ENCODE measurements at places on chromosomes 16 and 17. TPM values are rescaled to one million over a fixed set of nuclear protein-coding genes. Genes with fewer than 3 reads are reported as not detected.

The CCL17 gene
- not detected for total RNA-seq

The MILR1 gene
- 4.9 TPM for total RNA-seq

The SCN4A gene
- 1.3 TPM for total RNA-seq

The EVI2B gene
- 0.99 TPM for total RNA-seq

The RASD1 gene
- total RNA-seq, result 58.0 TPM

The PPP1R1B gene
- total RNA-seq, result 75.8 TPM

The ADORA2B gene
- total RNA-seq, result 1.3 TPM

The CALB2 gene
- total RNA-seq, result 3.1 TPM

The TMC8 gene
- 1.6 TPM for total RNA-seq

The RNF43 gene
- 10.5 TPM for total RNA-seq

The TBC1D3E gene
- not detected for total RNA-seq

DNA sequence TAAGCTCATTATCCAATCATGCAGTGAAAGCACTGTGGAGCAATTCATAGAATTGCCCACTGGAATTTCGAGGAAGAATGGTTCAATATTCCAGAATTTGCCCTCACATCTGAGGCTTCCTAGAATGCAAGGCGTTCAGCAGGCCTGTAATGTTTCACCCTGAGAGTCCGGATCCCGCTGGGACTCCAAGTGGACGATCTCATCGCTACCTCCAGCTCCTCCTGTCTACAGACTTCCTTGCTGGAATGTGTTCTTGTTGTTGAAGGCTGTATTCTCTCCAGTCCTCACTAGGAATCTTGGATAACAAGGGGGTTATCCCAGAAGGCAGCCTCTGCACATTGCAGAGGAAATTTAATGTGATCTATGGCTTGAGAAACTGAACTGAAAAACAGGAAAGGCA lies 7.8 kb downstream of the SLC47A1 start:
- no peaks in the 10 kb centered on the region for H3K27me3 ChIP-seq
- H3K4me3 ChIP-seq, result no peak overlapping the region
- peaks cover 14% of the 10 kb centered on the region for H3K4me1 ChIP-seq
- no peak for DNase-seq
- no peak overlapping the region for H3K27ac ChIP-seq

GRCh38 chr16:29760567-29761279 lies 14.9 kb upstream of the C16orf54 start:
- H3K4me3 ChIP-seq, result no peak overlapping the region
- DNase-seq, result no peak
- peaks cover 20% of the 10 kb centered on the region for H3K4me1 ChIP-seq

- no peak for DNase-seq
- no peaks in the 10 kb centered on the region for H3K27me3 ChIP-seq
- H3K4me1 ChIP-seq, result no peaks in the 10 kb centered on the region
These were observed 9.2 kb upstream of the NAT9 start for GRCh38 chr17:74785096-74785980.

DNA sequence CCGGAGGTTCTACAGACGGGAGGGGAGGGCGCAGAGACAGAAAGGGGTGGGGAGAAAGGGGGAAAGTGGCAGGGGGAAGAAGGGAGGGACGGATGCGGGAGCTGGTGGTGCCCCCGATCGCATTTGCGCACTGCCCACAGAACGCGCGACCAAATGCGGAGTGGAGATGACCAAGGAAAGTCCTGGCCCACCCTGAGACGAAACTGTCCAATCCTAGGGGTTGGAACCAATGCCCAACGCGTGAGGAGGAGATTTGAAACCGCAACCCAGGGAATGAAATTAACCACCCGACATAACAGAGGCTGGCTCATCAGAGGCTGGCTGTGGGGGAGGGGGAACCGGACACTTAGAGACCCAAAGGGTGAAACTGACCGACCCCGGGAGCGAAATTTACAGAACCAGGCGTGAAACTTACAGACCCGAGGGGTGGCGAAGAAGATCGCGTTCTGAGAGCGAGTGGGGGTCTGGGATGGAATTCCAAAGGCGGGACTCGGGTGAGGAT lies 1.4 kb downstream of the HES7 start:
- peaks cover 85% of the 10 kb centered on the region for H3K4me1 ChIP-seq
- H3K4me3 ChIP-seq, result no peak overlapping the region
- no peak for DNase-seq
- no peaks in the 10 kb centered on the region for H3K36me3 ChIP-seq
- no peaks in the 10 kb centered on the region for H3K27me3 ChIP-seq

DNA sequence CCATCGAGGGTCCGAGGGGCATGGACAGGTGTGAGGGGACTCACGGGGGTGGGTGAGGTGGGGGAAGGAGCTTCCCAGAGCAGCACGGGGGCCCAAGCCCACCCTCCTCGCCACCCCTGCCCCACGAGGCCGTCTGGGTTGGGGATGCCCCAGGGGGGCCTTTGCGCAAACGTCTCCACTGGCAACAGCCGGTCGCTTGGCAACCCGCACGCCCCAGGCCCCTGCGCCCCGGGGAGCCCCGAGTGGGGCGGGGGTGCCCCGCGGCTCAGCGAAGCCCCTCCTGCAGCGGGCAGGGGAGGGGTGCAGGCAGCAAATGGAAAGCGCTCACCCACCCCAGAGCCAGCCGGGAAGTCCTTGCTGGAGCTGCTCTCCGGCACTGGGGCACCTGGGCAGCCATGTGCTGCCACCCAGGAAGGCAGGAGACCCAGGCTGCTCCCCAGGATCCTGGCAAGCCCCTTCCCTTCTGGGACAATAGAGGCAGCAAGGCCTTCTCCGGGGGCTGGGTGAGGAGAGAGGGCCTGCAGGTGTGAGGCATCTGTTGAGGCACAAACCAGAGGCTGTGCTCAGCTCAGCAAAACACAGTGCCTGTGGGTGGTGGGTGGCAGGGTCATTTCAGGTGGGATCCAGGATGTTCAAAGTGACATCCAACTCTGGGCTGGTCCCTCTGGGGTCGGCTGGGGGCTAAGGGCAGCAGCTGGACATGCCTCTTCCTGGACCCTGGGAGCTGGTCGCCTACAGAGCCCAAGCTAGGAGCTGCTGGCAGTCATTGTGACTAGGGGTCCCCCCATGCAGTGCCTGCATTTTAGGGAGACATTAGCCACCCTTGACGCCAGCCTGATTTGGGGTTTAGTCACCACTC lies 80.9 kb upstream of the CBX4 start:
- no peaks in the 10 kb centered on the region for H3K27me3 ChIP-seq
- DNase-seq, result no peak

GRCh38 chr17:34305606-34306005 lies 13.6 kb upstream of the CCL8 start:
- H3K36me3 ChIP-seq, result no peaks in the 10 kb centered on the region
- H3K4me1 ChIP-seq, result no peaks in the 10 kb centered on the region
- no peak overlapping the region for H3K4me3 ChIP-seq
- H3K27me3 ChIP-seq, result no peaks in the 10 kb centered on the region
- H3K27ac ChIP-seq, result no peak overlapping the region

GRCh38 chr17:44074231-44074910 lies 3.8 kb downstream of the G6PC3 start:
- no peaks in the 10 kb centered on the region for H3K27me3 ChIP-seq
- H3K27ac ChIP-seq, result no peak overlapping the region
- no peak overlapping the region for H3K4me3 ChIP-seq
- H3K4me1 ChIP-seq, result peaks cover 22% of the 10 kb centered on the region
- no peak for DNase-seq

GRCh38 chr16:86925067-86925791 lies 346.9 kb downstream of the FOXL1 start:
- no peaks in the 10 kb centered on the region for H3K27me3 ChIP-seq
- no peak overlapping the region for H3K4me3 ChIP-seq
- H3K4me1 ChIP-seq, result no peaks in the 10 kb centered on the region
- DNase-seq, result no peak
- no peak overlapping the region for H3K27ac ChIP-seq
- no peaks in the 10 kb centered on the region for H3K36me3 ChIP-seq

- no peak for DNase-seq
- H3K4me3 ChIP-seq, result no peak overlapping the region
- H3K27ac ChIP-seq, result no peak overlapping the region
- H3K27me3 ChIP-seq, result no peaks in the 10 kb centered on the region
These were observed 55.0 kb upstream of the FA2H start for GRCh38 chr16:74829637-74830036.

DNA sequence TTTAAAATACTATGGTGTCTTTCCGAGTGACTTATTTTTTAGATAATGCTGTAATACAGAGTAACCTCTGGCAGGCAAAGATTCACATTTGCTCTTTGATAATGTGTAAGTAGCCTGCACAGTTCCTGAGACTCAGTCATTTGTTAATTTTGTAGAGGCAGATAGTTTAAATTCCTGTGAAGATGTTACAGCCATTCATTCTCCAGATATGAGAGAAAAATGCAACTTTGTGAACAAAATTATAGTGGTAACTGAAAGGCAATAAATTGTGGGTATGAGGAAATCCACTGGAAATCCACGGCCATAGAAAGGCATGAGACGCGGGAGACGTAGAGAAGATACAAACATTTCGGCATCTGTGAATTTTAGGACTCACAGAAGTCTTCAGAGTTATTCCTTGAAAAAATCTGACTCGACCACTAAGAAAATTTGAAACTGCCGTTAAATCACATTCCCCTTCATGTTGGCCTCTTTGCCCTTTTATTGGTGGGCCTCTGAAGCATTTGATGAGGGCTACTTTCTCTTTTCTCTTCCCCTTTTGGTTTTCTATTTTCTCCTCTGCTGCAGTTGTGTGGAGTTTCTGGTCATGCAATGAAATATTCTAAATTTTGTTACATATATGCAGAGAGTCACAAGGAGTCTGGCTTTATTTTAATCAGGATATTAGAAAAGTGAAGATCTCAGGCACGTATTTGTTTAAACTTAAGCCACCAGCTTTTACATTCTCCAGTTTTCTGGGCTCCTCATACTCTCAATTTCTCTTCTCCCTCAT lies 18.8 kb downstream of the HS3ST3A1 start:
- no peaks in the 10 kb centered on the region for H3K27me3 ChIP-seq
- H3K4me3 ChIP-seq, result no peak overlapping the region
- H3K36me3 ChIP-seq, result no peaks in the 10 kb centered on the region

GRCh38 chr17:74635418-74635817 lies 11.9 kb upstream of the CD300E start:
- H3K4me1 ChIP-seq, result no peaks in the 10 kb centered on the region
- no peak overlapping the region for H3K27ac ChIP-seq
- H3K4me3 ChIP-seq, result no peak overlapping the region
- no peak for DNase-seq

- DNase-seq, result peak; percentile 93
- H3K4me3 ChIP-seq, result no peak overlapping the region
- H3K36me3 ChIP-seq, result no peaks in the 10 kb centered on the region
- peaks cover 35% of the 10 kb centered on the region for H3K4me1 ChIP-seq
- H3K27ac ChIP-seq, result peak overlapping the region; percentile 74
- H3K27me3 ChIP-seq, result no peaks in the 10 kb centered on the region
These were observed 8.2 kb upstream of the FOXN1 start for GRCh38 chr17:28497931-28498330.

DNA sequence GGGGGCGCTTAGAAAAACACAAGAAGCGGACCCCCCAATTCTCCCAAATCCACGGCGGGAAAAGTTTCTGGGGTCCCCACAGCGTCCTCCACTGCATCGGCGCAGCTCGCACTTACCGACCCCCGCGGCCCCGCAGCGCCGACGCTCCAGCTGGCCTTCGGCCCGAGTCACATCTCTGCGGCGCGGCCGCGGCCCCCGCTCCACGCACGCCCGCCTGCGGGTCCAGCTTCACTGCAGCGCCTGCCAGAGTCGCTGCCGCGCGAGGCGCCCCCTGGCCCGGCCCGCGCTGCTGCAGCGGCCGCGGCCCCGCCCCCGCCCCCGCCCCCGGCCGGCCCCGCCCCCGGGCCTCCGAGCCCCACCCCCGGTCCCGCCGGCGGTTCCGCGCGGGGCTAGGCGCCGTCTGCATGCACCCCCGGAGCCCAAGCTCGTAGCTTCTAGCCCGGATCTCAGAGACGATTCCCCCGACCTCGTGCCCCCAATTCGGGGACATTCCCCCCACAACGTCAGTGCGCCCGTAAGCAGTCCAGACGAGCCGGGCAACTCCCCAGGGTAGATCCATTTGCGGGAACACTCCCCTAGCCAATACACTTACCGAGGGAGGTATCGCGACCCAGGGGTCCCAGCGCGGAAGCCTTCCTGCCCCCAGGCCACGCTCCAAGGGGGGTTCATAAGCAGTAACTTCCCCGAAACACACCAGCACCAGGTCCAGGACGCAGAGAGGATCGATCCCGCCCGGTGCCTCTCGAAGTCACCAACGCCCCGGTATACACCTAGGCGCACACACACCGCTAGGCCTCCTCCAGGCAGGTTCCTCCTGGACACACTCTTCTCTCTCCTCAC lies at the start of gene GPRC5B:
Gene GPRC5B, minus strand, starts transcription at position 238 of the 840 bp plus-strand sequence. CDS start 12,003 bp downstream, outside the sequence.
- peak; percentile 51 for DNase-seq
- H3K4me1 ChIP-seq, result peaks cover 22% of the 10 kb centered on the region
- no peaks in the 10 kb centered on the region for H3K36me3 ChIP-seq

DNA sequence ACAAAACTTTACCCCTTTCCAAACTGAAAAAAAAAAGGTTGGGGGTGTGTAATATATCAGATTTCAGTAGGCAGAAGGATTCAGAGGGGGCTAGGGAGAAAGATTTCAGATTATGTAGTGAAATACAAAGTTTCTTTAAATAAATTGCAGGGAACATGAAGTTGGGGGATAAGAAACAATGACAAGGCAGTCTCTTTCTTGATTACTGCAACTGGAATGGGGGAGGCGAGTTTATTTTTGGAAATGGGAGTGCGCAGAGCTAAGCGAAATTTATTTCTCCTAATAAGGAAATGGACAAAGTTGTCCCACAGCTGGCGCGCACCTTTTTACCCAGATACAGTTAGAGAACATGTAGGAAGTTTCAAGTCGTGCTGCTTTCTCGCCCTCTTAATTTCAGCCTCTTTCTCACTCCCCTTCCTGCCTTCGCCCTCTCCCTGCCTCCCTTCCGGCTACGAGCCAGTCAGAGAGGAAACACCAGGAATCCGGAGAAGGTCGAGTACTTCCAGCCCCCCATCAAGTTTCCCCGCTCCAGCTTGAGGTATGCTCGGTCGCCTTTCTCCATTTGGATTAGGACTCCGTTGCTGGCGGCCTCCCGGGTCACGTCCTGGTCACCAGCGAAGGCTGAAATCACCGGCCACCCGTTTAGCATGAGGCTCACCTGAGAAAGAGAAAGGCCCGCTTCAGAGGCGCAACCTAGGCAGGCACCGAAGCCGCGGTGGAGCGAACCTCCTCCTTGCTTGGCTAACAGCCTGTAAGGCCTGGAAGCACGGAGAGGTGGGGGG lies 2.5 kb downstream of the CBLN1 start:
- peaks cover 59% of the 10 kb centered on the region for H3K27me3 ChIP-seq
- no peak for DNase-seq
- no peaks in the 10 kb centered on the region for H3K36me3 ChIP-seq
- H3K4me1 ChIP-seq, result peaks cover 33% of the 10 kb centered on the region
- H3K27ac ChIP-seq, result no peak overlapping the region
- H3K4me3 ChIP-seq, result no peak overlapping the region

All from body of pancreas (tissue), 4 donors.